T-helper 9 cell (primary cell): ENCODE measurements at places on chromosomes 2 and 18.

DNA sequence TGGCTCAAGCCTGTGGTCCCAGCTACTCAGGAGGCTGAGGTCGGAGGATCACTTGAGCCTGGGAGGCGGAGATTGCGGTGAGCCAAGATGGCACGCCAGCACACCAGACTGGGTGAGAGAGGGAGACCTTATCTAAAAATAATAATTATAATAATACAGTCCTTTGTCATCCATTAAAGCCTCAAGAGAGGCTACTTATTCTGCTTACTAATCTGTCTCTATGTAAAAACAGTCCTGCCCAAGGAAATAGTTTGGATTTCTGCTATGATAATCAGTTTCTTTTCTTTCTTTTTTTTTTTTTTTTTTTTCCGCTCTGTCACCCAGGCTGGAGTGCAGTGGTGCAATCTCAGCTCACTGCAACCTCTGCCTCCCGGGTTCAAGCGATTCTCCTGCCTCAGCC, 228.3 kb downstream of the C1D start:
- no peak for DNase-seq

DNA sequence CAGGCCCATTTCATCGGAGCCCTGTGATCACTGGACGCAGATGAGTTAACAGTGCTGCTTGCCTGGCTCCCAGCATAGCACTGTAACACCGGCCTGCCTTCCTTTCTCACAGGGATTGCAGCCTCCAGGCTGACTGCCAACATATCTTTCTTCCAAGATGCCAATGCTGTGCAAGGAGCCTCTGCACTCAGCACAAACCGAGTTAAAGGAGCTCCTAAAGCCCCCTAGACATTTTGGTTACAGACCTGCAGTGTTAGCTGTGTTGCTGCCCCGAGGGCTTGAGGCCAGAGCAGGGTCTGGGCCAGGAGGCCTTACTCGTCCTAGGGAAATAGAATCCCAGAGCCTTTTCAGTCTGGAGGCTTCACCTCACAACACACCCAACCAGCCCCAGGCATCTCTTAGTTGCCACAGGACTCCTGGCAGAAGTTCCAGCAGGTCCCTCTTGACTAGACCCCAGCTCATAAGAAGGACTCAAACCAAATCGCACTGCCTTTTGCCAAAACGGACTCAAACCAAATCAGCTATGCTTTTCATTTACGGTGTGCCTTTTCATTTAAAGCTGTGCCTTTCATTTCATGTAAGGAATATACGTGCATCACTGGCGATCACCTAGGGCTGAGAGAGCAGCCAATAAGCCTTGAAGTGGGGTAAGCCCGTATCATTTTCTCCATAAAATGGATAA, 58.4 kb upstream of the EML4 start:
- DNase-seq, result no peak

GRCh38 chr2:88698498-88699233, 7.2 kb downstream of the RPIA start:
- DNase-seq, result no peak

DNA sequence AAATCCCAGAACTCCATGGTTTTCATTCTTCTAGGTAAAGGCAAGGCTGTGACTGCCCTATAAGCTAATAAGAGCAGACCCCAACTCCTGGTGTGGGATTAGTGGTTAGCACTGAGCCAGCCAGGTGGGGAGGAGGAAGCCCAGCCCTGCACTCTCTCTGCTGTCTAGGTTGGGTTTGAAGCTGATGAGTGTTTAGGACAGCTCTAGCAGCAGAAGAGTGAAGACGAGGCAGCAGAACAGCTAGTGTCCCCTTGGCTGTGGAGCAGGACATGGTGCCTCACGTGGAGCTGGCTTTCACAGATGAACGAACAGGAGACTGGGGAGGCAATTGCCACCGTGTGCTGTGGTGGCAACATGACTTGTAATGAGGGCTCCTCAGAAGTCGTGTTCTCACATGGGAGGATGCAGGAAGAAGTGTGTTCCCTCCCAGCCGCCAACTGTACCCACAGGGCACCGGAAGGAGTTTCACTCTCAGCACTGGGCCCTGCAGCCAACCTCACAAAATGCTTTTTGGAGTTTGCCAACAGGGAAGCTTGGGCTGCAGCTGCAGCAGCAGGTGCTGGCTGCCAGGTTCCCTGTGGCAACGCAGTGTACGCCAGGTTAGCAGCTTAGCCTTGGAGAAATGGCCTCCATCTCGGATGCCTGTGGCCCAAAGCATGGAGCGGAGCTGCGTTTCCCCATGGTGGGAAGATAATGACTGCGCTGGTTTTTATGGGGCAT, 328.2 kb downstream of the SETBP1 start:
- DNase-seq, result no peak

- no peak for DNase-seq
These were observed 1.4 kb downstream of the ARL4C start for GRCh38 chr2:234495251-234496054.

DNA sequence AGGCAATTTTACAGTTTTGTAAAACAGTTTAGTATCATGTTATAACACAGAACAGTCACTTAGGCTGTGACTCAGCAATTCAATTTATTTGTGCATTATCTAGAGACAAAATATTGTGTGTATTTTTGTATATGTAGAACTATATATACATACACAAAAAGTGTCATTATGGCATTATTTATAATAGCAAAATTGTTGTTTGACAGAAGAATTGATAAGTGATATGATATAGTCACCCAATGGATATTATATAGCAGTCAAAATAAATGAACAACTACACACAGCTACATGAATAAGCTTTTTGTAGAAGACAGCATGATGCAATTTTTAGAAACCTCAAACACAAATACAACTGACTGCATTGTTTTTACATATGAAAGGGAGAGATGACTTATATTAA, 334.0 kb downstream of the TRIB2 start:
- no peak for DNase-seq

DNA sequence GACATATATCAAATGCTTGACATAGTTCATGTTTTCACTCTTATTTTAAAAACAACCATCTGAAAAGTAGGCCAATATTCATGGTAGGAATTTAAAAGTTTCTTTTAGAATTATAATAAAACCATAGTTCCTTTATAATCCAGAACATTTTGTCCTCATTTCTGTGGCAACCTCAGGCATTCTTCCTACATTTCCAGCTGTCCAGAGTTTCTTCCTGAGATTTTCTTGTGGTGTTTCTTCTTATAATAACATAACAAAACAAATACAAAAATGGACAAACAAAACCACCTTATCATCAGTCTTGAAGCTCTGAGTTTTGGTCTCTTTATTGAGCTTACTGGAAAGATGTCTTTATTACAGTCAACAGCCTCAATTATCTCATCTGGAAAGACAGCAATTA, 2028.6 kb upstream of the CELF4 start:
- DNase-seq, result no peak

- no peak for DNase-seq
These were observed 293.0 kb downstream of the RDH14 start for GRCh38 chr2:18267501-18267900.

GRCh38 chr2:72512376-72512775, 313.5 kb downstream of the EXOC6B start:
- DNase-seq, result no peak

DNA sequence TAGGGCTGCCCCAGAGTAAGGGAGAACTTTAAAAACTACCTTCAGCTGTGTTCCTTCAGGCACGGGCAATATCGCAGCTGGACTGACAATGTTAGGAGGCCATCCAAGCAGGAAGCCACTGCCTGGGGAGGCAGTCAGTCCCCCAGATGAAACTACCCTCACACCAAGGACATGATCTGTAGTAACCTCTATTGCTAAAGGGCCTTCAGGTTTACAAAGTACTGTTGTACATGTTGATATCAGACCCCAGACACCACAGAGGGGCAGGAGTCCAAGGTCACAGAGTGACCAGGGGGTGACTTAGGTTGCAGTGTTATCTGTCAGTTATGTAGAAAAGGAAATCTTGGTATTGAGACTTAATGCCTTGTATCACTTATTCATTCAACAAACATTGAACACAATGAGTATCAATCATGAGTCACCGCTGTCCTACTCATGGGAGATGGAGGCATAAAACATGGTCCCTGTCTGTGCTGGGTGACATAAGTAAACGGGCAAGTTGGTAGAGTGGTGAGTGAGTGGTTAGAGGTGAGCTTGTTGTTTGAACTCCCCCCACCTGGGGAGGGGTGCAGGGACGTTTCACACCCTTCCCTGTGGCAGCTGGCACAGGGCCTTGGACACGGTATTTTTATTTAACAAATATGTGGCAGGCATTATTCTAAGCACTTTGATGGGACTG, 7.1 kb downstream of the CABLES1 start:
- DNase-seq, result no peak

DNA sequence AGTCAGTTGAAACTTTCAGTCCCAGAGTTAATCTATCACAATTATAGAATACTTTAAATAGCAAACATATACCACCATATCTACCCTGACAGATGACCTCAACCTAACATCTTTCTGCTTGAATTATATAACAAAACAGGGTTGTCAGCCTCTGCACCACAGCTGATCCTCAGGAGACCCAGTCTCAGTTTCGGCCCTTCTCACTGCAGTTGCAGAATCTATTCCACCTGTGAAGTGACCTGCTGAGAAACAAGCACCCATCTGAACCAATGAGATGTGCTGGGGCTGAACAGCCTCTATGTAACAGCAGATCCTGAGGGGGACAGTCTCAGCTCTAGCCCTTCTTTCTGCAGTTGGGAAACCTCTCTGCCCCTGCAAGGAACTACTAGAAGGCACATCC, 567.6 kb downstream of the KCNJ3 start:
- DNase-seq, result no peak

GRCh38 chr2:158291544-158292180, 164.9 kb downstream of the CCDC148 start:
- DNase-seq, result no peak

GRCh38 chr2:136206613-136207012, 88.7 kb upstream of the CXCR4 start:
- DNase-seq, result no peak

DNA sequence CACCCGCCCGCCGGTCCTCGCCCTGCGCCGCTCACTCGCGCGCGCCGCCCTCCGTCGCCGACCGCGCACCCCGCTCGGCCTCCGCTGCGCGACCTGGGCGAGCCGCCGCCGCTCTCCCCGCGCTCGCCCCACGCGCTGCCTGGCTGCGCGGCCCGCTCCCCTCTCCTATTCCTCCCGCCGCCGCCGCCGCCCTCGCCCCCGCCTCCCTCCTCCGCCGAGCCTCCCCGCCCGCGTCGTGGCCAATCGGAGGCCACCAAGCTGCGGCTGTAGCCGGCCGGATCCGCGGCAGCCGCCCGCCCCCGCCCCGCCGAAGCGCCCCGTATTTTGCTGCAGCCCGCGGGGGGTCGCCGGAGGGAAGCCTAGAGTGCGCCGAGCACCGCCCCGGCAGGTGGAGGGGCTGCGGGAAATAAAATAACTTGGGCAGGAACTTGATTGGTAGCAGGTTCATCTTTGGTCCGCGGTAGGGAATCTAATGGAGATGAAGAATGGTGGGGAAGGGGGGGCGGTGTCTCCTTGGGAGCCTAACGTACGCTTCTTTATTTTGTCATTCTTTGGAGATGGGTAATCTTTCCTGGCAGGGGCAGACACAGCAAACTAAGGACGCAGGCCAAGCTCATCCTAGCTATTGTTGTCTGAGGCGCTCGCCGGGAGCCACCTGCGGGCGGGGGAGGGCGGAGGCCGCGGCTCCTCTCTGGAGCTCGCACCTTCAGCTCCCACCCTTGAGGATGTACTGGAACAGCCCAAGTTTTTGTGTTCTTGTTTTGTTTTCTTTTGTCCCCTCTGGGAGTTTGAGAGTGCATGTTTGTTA, 1.1 kb upstream of the CDH2 start:
- DNase-seq, result no peak

- DNase-seq, result no peak
These were observed 32.9 kb downstream of the CFAP210 start for GRCh38 chr2:169661265-169661664.

DNA sequence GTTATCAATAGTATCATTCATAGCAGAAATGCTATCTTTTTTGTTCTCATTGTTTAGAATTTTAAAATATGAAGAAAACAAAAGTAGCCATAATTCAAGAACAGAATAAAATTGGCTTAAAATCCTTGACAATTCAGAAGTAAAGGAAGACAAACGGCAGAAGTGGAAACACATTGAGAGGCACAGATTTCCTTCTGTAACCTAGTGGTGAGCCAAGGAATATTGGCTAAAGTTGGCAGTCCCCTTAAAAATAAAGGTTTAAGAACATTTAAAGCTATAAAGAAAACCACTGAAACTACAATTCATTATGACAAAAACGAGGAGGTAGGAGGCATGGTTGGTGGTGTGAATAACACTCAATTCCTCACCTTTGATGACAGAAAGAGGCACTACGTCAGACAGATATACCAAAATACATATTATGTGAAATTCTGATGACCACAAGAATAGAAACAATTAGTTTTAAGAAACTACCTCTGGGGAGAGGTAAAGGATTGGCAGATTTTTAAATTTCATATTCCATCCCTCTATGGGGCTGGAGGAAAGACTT, 42.3 kb downstream of the SFT2D3 start:
- no peak for DNase-seq

GRCh38 chr2:184769023-184769422, 170.7 kb downstream of the ZNF804A start:
- DNase-seq, result no peak

- no peak for DNase-seq
These were observed 82.3 kb upstream of the ASAP2 start for GRCh38 chr2:9124231-9124741.

GRCh38 chr2:190513877-190514276, 20.6 kb downstream of the NEMP2 start:
- no peak for DNase-seq

GRCh38 chr18:23283916-23284430, 148.7 kb downstream of the CABLES1 start:
- DNase-seq, result no peak

DNA sequence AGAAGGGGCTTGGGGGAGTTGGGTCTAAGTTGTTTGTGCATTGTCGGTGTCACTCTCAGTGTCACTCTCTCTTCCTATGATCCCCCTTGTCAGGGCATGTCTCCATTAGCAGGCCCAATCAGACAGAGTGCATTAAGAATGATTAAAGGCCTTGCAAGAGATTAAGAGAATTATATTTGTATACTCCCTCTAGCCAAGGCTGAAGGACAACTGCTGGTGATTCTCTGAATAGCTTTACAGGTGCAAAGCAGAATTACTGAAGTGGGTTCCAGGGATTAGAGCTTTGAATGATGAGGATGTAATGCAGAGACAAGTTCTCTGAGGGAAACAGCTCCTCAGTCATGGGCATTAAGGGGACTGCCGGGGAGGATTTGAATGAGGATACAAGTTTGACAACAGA, 104.8 kb upstream of the LGALSL start:
- DNase-seq, result no peak

DNA sequence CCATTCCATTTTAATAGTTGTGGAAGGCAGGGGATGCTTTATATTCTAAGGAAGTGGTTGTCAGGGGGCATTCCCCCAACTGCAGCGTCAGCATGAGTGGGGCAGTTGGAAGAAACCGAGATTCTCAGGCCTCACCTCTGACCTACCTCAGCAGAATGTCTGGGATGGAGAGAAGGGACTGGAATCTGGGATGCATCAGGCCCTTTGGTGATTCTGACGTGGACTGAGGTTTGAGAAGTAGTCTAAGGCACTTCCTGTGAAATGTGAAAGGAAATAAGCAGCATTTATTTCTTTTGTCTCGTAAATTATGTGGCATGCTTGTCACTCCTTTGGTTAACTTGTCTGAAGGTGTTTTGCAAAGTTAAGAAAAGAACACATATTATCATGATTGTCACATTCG, 540.7 kb upstream of the NETO1 start:
- no peak for DNase-seq

- DNase-seq, result no peak
These were observed 115.1 kb downstream of the DTNB start for GRCh38 chr2:25558262-25558661.
